Stimulated activated CD8-positive, alpha-beta memory T cell treated with anti-CD3 and anti-CD28 coated beads, Interleukin-15, amount 100 ng/mL, for 4 hours (primary cell): ENCODE measurements at places on chromosomes 4 and X.

- DNase-seq, result no peak
These were observed 81.1 kb downstream of the FAM47B start for GRCh38 chrX:35023683-35024082.

DNA sequence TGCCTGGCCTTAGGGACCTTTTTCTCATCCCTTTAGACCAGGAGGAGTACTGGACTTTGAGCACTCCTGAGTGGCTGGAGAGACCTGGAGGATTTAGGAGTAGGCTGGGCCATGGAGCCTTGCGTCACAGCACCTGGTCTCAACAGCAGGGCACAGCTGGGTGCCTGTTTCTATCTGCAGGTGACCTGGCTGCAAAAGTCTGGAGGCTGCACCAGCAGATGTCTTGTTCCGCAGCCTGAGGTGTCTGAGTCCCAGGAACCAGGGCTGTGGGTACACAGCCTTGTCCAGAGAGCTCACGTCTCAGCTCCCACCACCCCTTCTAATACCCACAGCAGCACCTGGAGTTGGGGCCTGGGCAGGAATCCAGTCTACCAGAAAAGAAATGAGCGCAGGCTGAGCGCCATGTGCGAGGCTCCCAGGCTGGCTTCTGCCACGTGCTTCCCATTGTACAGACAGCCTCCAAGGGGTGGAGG lies 5.0 kb upstream of the NSD2 start:
- DNase-seq, result no peak

- no peak for DNase-seq
These were observed 210.6 kb downstream of the CLCN4 start for GRCh38 chrX:10367406-10367805.

DNA sequence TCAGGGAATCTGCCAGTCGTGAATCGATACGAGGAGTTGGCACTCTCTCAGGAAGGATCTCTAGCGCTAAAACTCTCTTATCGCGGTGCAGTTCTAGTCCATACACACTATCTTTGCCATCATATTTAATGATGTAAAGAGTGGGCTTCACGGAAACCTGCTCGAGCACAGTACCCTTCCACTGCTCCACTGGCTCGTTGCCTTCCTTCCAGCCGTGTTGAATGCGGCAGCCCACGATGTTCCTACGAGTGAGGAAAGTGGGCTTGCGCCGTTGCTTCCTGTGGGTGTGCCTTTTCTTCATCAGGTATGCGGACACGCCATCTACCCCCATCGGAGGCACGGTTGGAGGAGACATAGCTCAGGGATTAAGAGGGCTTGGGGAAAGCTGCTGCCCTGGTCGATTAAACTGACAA lies 661 bp downstream of the SPIN4 start:
- DNase-seq, result no peak

DNA sequence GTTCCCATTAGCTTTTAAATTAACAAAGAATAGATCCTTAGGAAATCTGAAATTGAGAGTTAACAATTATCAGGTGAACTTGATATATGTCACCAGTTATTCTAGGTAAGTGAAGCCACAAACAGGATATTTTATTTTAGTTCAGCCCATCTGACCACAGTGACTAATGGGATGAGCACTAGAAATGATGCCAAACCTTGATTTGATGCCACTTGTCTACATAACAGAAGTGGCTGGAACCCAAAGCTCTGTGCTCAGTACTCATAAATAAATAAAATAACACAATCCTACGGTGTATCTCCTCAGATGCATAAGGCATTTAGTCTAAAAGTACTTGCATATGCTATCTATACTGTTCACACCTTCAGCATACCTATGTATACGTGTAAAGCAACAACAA lies 12.2 kb downstream of the SLITRK4 start:
- DNase-seq, result no peak

DNA sequence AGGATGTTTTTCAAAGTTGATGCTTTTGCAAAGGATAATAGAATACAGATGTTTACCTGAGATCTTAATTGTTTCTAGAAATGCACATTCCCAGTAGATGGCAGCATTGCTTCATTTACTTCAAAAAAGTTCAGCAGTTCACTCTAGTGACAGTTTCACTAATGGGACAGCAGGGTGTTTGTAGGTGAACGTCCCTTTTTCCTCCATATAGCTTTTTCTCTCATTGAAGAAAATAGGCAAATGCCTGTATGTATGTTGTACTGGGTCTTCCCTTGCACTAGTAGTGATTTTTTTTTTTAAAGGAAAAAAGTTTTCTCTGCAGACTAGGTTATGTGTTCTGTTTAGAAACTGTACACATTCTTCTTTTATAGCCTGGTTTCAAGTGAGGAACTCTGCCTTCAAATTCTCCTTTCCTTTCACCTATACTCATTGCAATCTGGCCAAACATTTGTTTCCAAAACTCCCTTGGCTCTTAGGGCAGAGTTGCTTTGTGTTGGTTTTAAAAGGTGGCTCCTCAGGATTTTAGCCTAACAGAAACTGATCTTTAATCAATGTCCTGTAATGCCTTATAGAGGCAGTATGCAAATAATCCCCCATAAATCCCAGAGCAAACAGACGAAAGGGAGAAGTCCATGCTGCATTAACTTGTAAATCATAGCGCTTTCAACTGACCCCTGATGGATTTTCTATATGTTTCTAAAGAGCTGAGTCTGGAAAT lies 86.3 kb downstream of the EGF start:
- DNase-seq, result no peak

- no peak for DNase-seq
These were observed 93.1 kb downstream of the PCDH19 start for GRCh38 chrX:100316987-100317386.

- no peak for DNase-seq
These were observed 47.3 kb downstream of the PDE5A start for GRCh38 chr4:119581190-119581873.

DNA sequence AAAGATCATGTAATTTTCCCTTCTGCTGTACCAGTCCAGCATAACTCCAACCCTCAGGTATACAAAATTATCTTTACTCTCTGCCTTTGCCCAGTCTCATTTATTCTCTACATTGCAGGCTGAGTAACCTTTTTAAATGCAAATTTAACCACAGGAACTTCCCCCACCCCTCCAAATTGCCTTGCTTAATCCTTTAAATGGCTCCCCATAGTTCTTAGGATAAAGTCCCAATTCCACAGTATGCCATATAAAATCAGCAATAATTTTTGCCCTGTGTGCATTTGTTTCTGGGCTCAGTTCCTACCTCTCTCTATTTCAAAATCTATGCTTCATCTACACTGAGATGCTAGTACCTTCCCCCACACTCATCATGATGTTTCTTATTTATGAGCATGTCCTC lies 879.7 kb downstream of the RPA4 start:
- DNase-seq, result no peak

GRCh38 chrX:1658071-1658491 lies 43.2 kb downstream of the ASMT start:
- no peak for DNase-seq

- DNase-seq, result no peak
These were observed 87.0 kb upstream of the NDP start for GRCh38 chrX:44060221-44060620.

DNA sequence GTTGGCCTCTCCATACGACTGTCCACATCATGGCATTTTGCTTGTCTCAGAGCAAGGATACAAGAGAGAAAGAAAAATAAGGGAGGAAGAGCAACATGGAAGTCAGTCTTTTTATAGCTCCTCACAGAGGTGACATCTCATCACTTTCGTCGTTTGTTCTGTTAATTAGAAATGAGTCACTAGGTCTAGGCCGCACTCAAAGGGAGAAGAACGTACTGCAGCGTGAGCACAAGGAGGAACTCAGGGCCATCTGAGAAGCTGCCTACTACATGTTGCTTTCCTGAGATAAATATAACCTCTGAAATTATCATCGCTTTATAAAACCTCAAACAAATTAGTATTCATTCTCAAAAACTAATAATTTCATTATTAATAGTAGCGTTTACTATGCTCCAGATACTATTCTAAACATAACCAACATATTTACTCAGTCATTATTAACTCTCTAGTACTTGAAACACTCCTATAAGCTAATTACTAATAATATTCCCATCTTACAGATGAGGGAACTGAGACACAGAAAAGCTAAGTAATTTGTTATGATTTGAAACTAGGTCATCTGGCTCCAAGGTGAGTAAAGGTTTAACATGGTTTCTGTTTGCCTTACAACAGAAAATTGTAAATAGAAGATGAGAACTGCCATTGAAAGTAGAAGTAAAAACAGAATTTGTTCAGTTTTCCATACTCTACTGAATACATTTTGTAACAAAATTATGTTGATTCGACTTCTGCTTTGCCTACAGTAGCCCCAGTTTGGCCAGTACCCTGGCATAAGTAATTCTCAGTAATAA lies 213.2 kb upstream of the UGT8 start:
- no peak for DNase-seq

DNA sequence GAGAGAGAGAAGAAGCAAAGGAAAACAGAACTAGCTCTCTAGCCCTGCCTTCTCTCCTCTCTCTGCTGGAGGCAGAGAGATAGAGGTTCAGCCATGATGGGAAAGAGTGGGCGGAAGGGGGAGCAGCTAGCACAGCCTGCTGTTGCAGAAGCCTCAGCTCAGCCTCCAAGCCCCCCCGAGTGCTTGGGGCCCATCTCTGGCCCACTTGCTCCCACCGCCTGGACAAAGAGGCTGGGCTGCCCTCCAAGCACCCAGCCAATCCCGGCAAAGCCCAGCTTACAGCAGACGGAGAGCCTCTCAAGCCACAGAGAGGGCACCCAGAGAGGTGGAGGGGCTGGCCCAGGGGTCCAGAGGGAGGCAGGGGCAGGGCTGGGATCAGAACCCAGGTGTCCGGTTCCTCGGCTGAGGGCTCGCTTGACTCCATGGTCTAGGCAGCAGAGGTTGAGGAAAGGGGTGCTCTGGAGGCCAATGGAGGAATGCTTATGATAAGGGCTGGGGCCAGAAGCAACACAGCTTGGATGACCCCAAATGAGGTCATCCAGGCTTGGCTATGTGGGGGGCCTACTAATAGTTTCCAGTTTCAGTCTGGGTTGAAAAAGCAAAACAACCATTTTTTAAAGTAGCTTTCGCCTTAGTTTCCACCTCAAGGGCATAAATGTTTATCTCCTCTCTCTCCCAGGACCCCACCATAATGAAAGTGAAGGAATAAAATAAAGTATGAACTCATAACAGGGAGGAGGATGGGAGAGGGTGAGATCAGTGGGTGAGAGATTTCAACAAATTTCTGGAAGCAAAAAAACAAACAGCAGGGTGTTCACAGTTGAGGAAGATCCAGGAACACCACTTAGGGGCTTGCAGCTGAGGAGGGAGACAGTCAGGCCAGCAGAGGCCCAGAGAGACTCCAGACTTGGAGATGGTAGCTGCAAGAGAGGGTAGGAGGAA lies 24.9 kb upstream of the IQSEC2 start:
- no peak for DNase-seq

- DNase-seq, result no peak
These were observed 14.0 kb upstream of the PHKA2 start for GRCh38 chrX:18997916-18998315.

DNA sequence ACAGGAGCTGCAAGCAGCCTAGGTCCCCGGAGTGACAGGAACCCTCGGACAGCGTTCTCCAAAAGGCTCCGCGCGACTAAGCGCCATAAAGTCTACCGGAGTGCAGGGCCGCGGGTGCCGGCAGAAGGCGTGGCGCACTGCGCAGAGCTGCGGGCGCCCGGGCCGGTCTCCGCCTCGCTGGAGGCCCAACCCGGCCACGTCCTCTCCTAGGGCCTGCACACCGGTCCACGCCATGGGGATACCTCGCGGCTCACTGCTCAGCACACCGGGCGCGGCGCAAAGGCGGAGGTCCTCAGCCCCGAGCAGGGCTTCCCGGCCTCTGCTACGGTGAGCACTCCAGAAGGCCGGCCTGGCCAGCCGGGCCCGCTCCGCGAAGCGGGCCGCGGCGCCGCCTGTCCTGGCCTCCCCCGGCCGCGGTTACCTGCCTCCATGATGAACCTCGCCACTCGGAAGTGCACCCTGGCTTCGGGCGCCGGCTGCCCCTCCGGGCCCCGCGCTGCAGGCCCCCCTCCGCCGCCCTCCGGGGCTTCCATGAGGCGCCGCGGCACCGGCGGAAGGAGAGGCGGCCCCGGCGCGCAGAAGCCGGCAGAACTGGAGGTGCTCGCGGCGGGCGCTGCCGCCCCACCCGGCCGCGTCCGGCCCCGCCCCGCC lies at the start of gene CCNQ:
Gene CCNQ (minus strand): TSS at position 599 of the 651 bp plus-strand sequence. CDS start 66 bp downstream, at position 533.
- DNase-seq, result no peak

DNA sequence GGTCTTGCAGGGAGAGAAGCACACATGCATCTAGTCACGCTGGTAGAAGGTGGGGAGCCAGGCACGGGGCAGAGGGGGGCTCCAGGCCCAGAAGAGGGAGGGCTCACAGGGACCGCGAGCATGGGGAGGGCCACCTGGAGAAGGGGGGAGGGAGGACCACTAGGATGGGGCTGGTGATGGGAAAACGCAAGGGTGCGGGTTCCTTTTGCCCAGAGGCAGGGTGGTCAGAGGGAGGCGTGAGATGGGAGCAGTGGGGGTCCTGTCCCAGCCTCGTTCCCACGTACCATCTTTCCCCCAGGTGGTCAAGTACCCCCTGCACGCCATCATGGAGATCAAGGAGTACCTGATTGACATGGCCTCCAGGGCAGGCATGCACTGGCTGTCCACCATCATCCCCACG lies 30.7 kb downstream of the WFS1 start:
- DNase-seq, result no peak

DNA sequence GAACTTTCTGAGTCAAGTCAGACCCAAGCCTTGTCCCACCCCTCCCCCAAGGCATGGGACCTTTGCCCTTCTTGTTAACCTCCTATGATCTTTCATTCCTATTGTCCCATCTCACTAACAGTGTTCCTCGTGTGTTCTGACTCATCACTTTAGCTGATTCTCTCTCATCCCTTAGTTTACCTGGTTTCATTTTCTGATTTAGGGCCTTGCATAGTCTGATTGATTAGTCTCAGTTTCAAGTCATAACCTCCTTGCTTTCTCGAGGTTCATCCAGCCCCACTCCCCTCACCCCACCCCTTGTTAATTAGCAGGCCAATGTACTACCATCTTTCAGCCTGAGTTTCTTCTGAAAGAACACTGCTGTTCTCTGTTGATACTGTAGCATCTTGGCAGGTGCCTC lies 517.4 kb downstream of the RPA4 start:
- DNase-seq, result no peak

DNA sequence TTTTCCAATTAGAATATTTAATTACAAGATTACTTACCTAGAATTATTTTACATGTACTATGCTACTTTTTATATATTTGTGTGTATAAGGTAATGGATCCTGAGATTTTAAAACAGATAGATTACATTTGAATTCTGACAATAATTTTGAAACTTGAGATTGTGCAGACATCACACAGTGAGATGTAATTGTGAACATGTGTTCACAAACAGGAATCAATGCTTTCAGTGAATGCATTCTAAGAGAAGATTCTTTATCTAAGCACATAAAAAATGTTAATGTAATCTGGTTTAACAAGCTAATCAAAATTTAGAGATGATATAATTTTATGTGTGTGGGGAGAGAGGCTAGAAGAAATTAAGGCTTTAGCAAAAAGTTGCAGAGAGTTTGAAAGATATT lies 1925.5 kb downstream of the ARAP2 start:
- no peak for DNase-seq
